ENCODE measurements at places on chromosomes 11 and 22.

DNA sequence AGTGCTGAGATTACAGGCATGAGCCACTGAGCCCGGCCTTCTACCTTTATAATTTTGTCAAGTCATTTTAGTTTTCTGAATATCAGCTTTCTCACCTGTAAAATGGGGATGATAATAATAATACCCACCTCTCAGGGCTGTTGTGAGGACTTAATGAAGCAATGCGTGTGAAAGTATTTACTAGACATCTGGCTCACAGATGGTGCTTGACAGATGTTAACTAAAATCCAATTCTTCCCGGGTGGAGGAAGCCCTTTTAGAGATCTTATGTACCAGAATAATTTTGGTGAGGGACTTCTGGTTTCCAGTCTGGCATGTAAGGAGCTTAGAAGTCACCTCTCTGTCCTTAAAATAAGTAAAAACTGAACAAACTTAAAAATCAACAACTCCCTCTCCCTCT, 43.7 kb upstream of the NUP160 start:
- DNase-seq: no peak

DNA sequence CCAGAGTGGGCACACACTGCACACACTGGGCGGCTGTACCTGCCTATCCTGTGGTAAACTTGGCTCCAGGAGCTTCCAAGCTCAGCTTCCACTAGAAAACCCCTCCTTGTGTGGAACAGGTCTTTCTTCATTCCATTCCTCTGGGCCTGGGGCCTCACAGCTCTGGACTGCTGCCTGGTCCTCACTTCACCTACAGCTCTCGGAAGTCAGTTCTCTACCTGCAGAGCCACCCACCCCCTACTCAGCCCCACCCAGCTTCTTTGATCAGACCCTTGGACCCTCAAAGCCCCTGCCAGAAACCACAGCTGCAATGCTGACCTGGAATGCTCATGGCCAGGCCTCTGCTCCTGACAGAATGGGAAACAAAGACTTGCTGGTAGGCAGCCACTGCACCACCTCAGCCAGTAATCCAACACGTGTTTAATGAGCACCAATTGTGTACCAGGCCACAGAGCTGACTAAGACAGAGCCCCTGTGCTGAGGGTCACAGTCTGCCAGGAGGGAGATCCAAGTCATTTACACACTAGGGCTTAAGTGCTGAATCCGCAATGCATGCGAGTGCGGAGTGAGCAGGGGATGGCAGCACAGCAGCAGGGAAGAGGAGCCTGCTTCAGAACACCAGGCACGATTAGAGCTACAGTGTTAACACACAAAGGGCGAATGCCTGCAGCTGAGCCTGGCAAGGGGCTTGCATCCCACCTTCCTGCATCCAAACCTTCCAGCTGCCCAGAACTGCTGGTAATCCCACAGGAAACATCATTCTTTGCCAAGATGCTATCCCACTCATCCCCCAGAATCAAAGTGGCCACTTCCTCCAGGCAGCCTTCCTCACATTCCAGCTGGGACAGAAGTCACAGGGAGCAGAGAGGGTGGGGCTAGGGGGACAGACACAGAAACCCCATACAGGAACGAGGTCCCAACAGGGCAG, 4.6 kb downstream of the GNB1L start:
- peak; percentile 45 for DNase-seq

DNA sequence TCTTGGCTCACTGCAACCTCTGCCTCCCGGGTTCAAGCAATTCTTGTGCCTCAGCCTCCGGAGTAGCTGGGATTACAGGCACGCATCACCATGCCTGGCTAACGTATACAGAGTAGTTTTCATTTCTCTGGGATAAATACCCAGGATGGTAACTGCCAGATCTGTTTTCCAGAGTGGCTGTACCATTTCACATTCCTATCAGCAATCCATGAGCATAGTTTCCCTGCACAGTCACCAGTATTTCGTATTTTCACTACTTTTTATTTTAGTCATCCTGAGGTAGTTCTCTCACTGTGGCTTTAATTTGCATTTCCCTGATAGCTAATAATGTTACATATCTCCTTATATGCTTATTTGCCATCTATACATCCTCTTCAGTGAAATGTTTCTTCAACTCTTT, 11.0 kb upstream of the SCARF2 start:
- DNase-seq: no peak

DNA sequence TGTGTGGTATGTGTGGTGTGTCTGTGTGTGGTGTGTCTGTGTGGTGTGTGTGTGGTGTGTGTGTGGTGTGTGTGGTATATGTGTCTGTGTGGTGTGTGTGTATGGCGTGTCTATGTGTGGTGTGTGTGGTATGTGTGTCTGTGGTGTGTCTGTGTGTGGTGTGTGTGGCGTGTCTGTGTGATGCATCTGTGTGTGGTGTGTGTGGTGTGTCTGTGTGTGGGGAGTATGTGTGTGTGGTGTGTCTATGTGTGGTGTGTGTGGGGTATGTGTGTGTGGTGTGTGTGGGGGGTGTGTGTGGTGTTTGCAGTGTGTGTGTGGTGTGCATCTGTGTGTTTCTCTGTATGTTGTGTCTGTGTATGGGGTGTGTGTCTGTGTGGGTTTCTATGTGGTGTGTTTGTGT, 7.8 kb upstream of the PVALB start:
- no peak for DNase-seq

- DNase-seq: no peak
These were observed 44.5 kb downstream of the PARVB start for GRCh38 chr22:44068422-44069191.

Data from stimulated activated effector memory CD8-positive, alpha-beta T cell treated with anti-CD3 and anti-CD28 coated beads, Interleukin-12 subunit alpha, Interleukin-12 subunit beta, amount 100 ng/mL, for 72 hours (primary cell).